Suppressor macrophage (primary cell): ENCODE measurements at places on chromosomes 1 and 21.

- DNase-seq: peak; percentile 1
These were observed 890.2 kb upstream of the NCAM2 start for GRCh38 chr21:20108016-20108415.

- DNase-seq: no peak
These were observed 52.1 kb downstream of the EIF2D start for GRCh38 chr1:206560007-206560716.

DNA sequence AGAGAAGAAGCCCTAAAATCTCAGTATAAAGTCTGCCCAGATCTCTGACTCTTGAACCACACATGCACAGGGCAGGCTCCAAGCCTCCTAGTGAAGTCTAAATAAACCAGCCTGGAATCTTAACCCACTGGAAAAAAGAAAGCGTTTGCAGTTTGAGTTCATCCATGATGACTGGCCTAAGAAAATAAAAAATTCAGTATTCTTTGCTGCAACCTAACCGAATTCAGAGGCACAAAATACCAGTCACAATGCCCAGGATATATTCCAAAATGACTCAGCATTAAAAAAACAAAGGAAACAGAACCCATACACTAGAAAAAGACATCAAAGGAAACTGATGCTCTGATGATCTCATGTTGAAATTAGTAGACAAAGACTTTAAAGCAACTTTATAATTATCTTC lies 269.2 kb downstream of the SDCCAG8 start:
- no peak for DNase-seq

DNA sequence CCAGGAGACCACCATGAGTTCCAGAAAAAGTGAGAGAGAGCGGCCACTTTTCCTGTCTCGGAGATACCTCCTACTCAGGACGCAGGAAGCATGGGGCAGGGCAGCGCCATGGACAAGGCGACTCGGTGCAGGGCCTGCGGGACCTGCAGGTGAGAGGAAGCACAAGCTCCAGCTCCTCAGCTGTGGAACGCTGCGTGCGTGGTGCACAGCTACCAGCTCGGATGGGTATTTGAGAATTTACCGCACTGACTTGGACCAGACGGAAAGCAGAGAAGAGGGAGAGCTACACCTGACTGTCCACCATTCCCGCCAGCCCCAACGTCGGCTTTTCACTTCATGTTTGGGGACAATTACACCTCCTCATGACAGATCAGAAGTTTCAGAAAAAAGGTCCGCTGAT lies 8.2 kb upstream of the CDK11A start:
- DNase-seq: no peak

- DNase-seq: no peak
These were observed at the start of gene ADAMTS1 for GRCh38 chr21:26845066-26845758. ADAMTS1 (minus strand) TSS chr21:26845409; CDS start chr21:26844954, 455 bp downstream.
